ENCODE measurements at places on chromosomes 5 and 9.
A peak's percentile ranks its signal among the peaks of the same experiment; 100 is the strongest.

GRCh38 chr9:132732326-132733259 is 62.3 kb downstream of the GTF3C4 start:
- DNase-seq: no peak

GRCh38 chr9:19976226-19976625 is 187.4 kb upstream of the SLC24A2 start:
- no peak for DNase-seq

DNA sequence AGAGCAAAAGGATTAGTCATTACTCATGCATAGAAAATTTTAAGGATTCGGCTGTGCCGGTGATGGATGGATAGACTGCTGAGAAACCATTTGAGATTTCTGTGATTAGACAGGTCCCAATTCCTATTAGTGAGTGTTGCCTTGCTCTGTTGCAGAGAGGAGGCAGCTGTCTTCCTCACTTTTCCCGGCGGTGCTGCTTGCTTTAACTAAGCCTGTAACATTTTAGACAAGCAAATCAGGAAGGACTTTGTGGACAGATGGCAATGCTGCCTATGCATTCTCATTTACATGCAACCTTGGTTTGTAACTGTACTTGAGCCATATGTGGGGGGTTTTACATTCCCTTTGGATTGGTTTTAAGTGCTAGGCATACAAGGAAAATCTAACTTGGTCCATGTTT is 1176.3 kb downstream of the CDH18 start:
- DNase-seq: no peak

- DNase-seq: no peak
These were observed 331.9 kb upstream of the GRIA1 start for GRCh38 chr5:153158608-153159007.

GRCh38 chr9:91681461-91682305 is 258.1 kb upstream of the NFIL3 start:
- DNase-seq: peak; percentile 22

- no peak for DNase-seq
These were observed 84.2 kb downstream of the GPBP1 start for GRCh38 chr5:57258052-57258451.

DNA sequence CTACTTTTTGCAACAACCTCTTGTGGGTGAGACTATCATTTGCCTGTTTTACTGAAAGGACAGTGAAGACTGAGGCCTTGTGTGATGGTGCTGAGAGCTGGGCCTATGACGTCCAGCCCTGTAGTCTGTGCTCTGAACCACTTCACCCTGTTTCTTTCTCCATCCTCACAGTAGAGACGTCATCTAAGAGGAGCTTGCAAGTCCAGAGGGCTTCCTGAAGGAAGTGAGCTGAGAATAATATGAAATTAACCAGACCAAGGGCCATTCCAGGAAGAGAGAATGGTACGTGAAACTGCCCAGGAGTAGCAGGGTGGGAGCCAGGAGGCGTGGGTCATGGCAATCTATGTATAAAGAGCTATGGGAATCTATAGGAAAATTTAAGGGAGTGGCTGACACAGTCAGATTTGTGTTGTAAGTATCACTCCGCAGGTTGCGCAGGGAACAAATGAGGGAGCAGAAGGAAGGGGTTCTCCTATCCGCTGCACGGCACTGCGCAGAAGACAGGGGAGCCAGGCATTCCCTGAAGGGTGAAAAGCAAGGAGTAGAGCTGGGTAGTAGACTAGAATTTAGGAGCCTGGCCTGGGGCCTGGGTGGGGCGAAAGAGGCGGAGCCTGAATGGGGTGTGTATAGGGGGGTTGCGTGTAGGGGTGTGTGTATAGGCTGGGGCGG is 596 bp upstream of the FGFR4 start:
- DNase-seq: no peak

DNA sequence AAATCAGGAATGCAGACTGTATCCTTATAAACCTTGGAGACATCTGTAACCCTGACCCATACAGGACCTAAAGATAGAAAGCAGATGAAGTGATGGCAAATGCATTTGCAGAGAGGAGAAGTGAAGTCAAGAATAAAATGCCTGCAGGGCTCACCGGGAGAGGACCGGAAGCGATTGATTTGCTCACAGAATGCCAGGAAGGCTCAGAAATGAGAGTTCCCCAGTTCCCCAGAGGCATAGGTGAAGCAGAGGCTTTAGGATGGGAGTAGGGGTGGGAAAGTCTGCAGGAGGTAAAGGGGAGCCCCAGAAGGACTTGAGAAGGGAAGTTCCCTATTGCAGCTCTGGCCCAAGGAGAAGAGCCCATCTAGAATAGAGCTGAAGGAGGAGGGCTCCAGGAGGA is 63.9 kb upstream of the TNFAIP8 start:
- DNase-seq: no peak

- no peak for DNase-seq
These were observed 1.4 kb upstream of the LMX1B start for GRCh38 chr9:126612326-126612812.

DNA sequence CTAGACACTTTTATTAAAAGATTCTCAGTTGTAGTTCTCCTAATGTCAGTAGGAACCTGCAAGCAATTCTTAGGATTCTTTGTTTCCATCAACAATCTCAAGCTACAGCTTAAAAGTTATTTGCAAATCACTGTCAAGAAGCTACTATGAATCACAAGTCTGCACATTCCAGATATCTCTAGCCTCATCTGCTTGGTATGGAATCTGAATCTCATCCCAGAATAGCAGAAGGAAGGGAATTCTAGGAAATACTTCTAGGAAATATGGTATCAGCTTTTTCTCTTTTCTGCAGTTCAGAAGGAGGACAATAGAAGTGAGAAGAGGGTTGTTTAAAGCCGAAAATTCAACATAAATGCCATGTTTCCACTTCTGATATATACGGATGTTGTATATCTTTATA is 792.2 kb upstream of the CDH9 start:
- DNase-seq: no peak

- DNase-seq: no peak
These were observed 166.2 kb upstream of the PPP2R2B start for GRCh38 chr5:147044572-147045273.

DNA sequence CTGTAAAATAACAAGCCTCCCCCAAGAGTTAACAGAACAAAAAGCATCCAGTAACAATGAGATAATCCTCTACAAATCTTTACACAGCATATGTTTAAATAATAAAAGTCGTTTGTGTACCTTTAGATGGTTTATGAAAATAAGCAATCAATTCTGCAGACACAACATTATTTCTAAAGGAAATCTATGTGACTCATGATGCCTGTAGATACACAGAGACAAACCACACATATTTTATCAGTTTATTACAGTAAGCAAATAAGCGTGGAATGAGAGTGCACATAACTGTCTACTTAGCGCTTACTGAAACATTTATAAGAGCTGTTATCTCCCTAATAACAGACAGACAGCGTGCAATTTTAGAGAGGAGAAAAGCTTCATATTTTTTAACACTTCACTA is 243.6 kb downstream of the AP3B1 start:
- DNase-seq: no peak

DNA sequence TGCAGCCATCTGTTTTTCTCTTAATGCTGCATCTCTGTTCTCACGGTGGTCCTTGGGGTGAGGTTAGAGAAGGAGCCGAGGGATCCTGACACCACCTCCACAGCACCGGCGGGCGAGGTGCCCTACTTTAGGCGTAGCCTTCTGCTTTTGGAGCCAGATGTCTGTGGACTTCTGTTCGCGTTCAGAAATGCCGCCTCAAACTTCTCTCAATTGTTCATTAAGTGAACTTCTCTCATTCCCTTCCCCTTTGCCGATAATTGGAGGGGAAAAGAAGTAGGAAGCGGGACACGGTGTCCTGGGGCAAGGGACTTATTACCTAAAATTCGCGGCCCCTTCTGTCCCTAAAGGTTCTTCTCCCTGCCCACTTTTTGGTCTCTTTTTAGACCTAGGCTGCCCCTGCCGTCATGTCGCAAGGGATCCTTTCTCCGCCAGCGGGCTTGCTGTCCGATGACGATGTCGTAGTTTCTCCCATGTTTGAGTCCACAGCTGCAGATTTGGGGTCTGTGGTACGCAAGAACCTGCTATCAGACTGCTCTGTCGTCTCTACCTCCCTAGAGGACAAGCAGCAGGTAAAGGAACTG is 455 bp downstream of the KIF20A start:
- peak; percentile 8 for DNase-seq

- DNase-seq: no peak
These were observed 6.2 kb downstream of the MYORG start for GRCh38 chr9:34370335-34370969.

DNA sequence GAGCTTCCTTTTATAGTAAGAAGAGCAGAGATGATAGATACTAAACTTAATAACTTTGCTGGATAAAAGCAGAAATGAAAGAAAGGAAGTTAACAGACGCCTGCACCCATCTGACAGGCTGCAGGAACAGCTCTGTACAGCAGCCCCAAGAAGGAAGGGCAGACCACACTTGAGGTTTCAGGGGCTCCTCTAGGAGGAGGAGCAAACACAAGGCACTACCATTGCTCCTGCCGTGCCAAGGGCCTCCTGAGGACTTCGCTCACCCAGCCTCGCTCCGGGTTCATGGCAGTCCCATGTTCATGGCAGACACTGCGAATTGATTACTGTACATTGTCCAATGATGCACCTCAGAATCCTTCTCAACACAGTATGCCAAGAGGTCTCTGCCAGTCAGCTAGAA is 85.1 kb downstream of the AMBP start:
- no peak for DNase-seq

DNA sequence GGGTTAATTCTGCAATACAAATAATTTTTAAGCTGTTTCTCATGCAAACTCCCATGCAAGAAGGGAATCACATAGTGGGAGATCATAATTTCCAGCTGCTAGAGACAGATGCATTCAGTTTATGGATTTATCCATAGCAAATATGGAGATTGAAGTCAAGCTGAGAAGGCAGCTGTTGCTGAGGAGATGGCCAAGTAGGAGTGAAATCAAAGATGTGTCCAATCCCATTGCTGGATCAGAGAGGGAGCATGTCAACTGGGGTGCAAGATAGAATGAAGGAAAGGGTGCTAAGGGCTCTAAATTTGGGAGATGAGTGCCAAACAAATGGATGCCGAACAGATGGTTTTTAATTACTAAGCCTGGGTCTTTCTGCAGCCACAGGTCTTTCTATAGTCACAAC is 504.5 kb downstream of the NFIB start:
- no peak for DNase-seq

GRCh38 chr5:56501781-56502557 is 268.8 kb upstream of the ANKRD55 start:
- DNase-seq: no peak

DNA sequence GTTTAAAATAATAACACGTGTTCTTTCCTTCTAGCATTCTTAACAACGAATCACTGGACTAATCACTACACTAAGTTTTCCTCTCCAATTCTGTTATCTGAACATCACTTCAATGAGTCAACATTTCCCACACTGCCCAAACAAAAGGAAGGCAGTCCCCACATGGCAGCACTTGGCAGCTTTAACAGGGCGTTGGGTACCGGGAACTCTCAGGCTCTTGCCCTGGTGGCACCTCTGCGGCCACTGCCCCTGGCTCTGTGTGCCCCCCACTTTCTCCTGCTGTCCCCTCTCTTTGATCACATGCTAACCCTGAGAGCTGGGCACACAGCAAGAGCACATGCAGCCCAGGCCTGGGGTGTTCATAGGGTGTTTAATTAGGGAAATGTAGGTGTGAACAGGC is 15.7 kb downstream of the SLC6A3 start:
- no peak for DNase-seq

- peak; percentile 37 for DNase-seq
These were observed 14.4 kb upstream of the TMOD1 start for GRCh38 chr9:97487107-97487506.

DNA sequence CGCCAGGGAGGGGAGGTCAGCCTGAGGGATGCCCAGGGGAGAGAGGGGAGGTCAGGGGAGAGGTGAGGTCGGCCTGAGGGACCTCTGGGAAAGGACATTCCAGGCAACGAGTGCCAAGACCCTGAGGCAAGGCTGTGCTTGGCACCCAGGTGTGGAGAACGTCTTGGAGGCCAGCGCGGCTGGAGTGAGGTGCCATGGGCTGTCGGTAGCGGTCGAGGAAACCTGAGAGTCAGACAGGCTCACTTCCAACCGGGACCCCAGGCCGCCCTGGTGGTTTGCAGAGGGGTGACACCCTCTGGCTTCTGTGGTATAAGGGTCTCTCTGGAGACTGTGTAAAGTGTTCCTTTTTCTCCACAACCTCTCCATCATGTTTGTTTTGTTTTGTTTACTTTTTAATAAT is 82.9 kb downstream of the CACNA1B start:
- DNase-seq: no peak

DNA sequence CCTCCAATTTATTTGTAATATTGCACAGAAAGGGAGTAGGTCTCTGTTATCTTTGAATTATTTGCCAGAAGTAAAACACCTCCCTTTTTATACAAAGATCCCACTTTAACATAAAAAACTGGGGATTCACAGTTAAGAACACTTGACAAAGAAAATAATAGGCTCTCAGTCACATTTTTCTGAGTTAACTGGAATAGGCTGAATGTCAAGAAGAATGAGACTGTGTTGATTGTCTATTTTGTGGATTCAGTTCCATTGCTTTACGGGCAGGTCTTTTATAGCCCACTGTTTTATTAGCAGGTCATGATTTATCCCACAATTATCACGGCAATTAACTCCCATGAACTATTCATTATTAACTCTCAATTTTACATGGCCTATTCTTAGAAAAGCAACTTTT is 427.4 kb downstream of the CTNND2 start:
- no peak for DNase-seq

- no peak for DNase-seq
These were observed 1.7 kb downstream of the TNFSF8 start for GRCh38 chr9:114928671-114929070.

GRCh38 chr5:153508700-153509099 is 18.2 kb downstream of the GRIA1 start:
- no peak for DNase-seq

DNA sequence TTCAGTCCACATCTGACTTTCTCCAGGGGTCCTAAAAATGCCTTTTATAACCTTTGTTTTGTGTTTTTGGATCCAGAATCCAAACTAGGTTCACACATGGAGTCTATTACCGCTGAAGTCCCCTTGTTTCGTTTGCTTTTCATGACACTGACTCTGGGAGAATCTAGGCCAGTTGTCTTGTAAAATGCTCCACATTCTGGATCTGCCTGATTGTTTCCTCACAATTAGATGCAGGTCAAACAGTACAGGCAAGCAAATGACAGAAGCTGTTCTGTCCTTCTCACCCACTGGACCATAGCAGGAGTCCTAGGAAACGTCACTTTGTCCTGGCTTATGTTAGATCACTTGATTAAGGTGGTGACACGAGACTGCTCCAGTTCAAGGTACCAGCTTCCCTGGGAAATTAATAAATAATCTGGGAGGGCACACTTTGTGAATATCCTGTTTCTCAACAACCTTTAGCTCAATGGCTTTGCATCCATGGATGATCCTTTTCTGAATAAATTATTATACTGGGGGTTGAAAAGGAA is 34.1 kb downstream of the FABP6 start:
- DNase-seq: no peak

DNA sequence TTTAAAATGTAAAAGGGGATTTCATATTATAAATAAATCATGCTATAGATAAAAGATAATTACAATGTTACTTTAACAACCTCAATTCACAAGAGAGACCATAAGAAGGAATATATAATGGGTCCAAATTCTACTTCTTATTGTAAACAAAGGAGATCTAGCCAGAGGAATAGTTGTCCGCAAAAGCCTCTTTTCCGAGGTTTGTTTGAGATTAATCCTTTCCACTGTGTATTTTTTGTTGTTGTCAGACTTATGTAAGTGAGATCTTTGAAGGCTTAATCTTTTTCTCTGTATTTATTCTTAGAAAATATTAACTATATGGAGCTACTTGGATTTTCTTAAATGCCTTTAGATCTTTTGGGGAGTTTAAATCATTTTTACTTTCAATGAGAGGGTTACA is 1299.3 kb upstream of the WWC1 start:
- DNase-seq: no peak

GRCh38 chr9:99078717-99079116 is 26.2 kb upstream of the TGFBR1 start:
- DNase-seq: no peak

Measured in HepG2 (cell line).